ENCODE measurements at places on chromosomes 2 and 18.

- DNase-seq, result no peak
These were observed 971.9 kb downstream of the DCDC2C start for GRCh38 chr2:4675295-4675694.

DNA sequence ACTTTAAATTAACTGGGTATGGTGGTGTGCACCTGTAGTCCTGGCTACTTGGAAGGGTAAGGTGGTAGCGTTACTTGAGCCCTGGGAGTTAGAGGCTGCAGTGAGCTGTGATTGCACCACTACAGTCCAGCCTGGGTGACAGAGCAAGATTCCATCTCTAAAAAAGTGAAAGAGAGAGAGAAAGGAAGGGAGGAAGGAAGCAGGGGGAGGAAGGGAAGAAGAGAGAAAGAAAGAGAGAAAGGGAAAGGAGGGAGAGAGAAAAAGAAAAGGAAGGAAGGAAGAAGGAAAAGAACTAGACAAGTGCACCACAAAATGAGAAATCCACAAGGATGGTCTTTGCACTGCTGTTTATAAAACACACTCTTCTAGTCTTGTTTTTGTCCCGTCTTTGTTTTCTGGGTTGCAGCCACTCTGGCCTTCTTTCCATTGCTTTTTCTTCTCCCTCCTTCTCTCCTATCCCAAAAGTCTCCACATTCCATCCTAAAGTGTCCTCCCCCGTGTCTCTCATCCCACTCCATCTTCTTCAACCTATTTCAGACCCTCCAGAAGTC is 32.0 kb downstream of the PKDCC start:
- no peak for DNase-seq

DNA sequence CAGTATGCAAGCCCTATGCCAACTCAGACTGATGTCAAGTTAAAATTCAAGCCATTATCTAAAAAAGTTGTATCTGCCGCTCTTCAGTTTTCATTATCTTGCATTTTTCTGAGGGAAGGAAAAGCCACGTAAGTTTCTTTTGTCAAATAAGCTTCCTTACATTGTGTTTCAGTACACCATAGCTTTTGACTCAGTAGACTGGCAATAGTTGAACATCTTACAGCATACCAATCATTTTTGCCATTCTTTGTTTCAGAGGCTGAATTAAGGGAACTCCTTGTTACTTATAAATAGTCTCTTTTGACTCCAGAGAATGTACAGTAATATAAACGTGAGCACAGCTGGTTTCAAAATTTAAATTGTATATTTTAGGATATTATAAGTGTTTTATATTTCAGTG is 120.6 kb downstream of the EHBP1 start:
- DNase-seq, result no peak

DNA sequence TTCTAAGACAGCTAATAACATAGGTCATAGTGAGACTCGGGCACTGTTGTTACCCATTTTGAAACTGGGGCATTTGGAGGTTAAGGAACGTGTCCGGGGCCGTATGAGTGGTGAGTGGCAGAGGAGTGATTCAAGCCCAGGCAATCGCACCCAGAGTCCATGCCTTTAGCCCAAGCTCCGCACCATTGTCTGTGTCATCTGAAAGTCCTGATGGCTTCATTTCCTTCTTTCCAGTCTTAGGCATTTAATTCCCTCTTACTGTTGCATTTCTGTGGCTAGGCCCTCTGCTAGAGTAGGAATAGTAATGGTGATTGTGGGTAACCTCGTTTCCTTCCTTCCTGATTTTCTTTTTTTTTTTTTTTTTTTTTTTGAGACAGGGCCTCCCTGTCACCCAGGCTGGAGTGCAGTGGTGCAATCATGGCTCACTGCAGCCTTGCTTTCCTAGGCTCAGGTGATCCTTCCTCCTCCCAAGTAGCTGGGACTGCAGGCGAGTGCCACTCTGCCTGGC is 49.8 kb upstream of the ASB1 start:
- peak; percentile 88 for DNase-seq

DNA sequence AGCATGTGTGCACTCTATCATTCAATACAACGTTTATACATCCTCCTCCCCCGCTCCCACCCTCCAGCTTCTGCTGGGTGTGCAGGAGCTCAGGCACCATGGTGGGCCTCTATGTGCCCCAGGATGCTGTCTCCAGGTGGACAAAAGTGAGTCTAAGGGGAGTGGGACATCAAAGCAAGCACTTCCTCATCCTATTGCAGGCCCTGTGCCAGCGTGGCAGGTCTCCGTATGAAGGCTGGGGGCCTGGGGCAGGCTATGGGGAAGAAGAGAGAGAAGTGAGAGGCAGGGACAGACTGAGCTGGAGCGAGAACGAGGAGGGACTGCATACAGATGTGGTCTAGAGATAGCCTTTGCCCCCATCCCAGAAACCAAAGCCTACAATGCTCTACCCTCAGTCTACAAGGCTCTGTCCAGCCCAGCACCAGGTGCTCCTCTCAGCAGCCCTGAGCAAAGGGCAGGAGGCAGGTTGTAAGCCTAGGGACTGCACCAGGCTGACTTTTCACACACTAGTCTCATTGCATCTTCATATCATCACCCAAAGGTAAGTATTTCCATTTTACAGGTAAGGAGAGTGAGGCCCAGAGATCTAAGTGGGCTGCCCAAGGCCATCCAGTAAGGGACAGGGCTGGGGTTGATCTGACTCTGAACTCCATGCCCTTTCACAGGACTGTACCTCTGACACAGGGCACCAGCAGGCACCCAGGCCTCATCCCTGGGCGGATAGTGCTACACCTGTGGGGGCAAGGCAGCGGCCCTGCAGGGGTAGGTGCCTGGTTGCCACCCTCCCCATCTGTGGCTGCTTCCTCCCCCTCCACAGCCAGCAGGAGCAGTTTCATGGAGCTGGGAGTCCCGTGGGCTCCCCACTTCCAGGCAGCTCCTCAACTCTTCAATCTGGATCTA is 14.0 kb upstream of the ARID5A start:
- no peak for DNase-seq

DNA sequence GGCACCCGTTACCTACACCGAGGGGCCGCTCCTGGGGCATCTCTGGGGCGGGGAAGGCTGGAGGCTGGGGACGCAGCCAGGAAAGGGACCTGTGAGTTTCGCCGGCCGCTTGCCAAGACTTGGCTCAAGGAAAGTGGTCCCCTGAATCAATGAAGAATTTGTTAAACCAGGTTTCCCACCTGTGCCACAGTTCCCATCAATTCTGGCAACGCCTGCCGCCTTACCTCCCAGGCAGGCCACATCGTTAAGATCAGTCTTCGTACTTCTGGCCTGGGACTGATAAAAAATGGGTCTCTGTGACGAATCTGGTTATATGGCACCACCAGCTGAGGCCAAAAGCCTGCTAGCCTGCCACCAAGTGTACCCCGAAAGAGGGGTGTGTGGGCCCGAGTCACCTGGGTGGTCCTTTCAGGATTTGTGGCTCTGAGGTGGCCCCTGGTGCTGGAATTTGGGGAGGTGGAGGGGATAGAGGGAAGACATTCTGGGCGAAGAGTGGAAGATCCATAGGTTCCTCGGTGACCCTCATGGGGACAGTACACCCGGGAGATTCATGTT is 789 bp upstream of the TGFA start:
- no peak for DNase-seq

- DNase-seq, result no peak
These were observed 605 bp downstream of the ZNF2 start for GRCh38 chr2:95166065-95166763.

- DNase-seq, result no peak
These were observed 325.4 kb downstream of the ZNF804A start for GRCh38 chr2:184923751-184924150.

GRCh38 chr2:60440767-60441163 is 112.7 kb downstream of the BCL11A start:
- DNase-seq, result no peak

GRCh38 chr2:233973786-233974185 is 56.6 kb downstream of the TRPM8 start:
- DNase-seq, result no peak

- no peak for DNase-seq
These were observed at the start of gene MPP4 for GRCh38 chr2:201698588-201699226. Gene MPP4, minus strand, starts transcription at chr2:201698644. Its CDS starts 4,690 bp downstream, at chr2:201693954.

GRCh38 chr2:25651066-25651465 is 22.3 kb downstream of the DTNB start:
- no peak for DNase-seq

- DNase-seq, result no peak
These were observed 11.0 kb downstream of the DYTN start for GRCh38 chr2:206707164-206707701.

- no peak for DNase-seq
These were observed 64.6 kb upstream of the TAF1B start for GRCh38 chr2:9778471-9779316.

GRCh38 chr2:98870516-98871158 is 65.4 kb downstream of the CRACDL start:
- DNase-seq, result no peak

- DNase-seq, result no peak
These were observed 109.7 kb downstream of the CD8B2 start for GRCh38 chr2:106596844-106597243.

DNA sequence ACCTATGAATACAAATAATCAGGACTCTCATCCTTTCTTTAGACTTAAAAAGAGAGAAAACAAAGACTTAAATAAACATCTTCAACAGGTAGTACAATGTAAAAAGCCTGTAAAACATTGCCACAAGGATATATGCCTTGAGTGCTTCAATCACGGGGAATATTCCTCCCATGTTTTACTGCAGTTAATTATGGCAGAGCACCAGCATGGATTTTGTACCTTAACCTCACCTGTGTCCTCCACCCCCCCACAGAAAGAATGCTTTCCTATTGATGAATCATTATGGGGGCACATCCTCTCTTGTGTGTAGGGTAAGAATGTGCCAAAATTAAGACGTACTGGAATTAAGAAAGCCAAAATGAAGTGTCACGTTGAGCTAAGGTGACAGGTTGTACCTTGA is 189.9 kb upstream of the FOSL2 start:
- no peak for DNase-seq

DNA sequence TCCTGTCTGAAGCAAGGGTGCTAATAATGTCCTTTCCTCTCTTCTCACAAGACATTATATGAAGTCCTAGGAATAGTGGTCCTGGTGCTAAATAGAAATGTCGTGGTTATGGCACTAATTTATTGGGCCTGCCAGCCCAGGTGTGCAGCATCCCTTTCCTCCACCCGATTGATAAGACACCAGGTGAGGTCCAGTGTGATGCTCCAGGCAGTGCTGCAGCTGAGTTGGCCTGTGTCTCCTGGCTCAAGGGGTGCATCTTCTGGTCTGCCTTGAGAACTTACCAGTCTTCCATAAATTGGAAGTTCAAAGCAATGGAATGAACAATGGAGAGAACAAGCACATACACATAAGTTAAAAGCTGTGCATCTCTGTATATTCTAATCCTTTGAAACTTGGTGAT is 26.9 kb downstream of the CRIM1 start:
- no peak for DNase-seq

DNA sequence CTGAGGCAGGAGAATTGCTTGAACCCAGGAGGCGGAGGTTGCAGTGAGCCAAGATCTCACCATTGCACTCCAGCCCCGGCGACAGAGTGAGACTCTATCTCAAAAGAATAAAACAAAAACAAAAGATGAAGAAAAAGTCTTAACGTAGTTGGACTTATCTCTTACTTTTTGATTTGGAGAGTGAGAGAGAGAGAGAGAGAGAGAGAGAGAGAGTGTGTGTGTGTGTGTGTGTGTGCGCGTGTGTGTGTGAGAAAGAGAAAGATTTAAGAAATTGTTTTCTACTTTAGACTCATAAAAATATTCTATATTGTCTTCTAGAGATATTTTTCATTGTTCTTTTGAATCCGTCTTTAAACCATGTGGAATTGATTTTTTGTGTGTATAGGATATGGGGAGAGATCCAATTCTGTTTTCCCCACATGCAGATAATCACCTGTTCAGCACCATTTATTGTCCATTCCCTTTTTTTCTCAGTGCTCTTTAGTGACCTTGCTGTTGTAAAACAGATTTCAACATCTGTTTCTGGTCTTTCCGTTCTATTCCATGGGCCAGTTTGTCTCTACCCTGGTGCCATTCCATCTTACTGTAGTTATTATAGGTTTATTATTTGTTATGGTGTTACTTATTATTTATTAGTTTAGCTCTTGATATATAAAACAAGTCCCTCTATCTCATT is 53.5 kb downstream of the KCMF1 start:
- DNase-seq, result no peak

DNA sequence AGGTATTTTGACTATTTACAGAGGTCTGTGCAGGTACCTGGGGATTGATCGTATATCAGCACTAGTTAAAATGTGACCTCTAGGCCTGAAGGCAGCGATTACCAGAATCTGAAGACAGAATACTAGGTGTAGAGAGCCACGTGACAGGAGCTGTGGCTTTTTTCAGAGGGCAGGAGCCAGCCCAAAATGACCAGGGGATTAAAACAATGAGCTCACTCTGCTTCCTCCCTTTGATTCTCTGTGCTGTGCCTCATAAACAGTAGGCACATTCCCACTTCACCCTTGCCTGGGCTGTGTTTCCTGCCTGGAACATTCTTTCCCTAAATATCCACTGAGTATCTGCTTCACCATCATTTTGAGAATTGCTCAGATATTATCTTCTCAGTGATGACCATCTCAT is 15.2 kb downstream of the ITGAV start:
- no peak for DNase-seq

DNA sequence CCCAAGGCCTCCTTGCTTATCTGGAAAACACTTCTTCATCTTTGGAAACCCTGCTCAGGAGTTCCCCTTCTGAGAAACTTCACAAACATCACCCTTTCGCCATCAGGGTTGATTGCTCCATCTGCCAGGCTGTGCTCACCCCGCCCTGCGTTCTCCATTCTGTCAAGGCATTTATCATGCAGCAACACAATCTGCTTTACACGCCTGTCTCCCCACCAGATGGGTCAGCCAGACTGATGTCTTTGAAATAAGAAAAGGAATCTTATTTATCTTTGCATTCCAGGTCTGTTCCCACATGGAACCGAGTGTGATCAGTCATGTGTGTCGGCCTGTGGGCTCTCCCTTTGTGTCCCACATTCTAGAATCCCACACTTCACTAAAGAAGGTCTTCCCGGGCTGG is 110.0 kb upstream of the ARL4C start:
- no peak for DNase-seq

DNA sequence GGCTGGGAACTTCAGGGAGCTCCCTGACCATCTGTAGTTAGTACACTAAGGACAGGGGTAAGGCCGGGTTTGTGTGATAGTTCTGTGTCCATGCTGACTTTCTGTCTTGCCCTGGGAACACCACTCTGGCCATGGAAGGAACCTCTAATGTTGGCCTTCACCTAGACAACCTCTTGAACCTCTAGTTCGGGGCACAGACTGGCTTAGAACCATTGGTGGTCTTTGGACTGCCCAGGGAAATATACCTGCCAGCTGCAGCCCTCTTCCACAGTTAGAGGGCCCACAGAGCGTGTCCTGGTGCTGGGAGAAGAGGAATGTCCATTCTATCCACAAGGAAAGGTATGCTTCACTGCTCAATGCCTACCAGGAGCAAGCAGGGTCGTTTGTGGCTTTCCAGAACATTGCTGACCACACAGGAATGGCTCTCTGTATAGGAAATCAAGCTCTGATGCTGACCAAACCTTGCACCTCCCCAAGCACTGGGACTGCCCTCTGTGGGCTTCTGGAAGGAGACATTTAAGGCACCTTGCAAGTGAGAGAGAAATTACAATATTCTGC is 318.8 kb upstream of the EPAS1 start:
- no peak for DNase-seq

GRCh38 chr2:161400076-161400475 is 16.0 kb upstream of the TBR1 start:
- no peak for DNase-seq
